Muscle of leg (tissue), 16 donors: ENCODE measurements at places on chromosomes 13 and 19.
A peak's percentile ranks its signal among the peaks of the same experiment; 100 is the strongest.

GRCh38 chr13:111629457-111629856, 309.0 kb downstream of the TEX29 start:
- DNase-seq: no peak

- DNase-seq: no peak
Observed at GRCh38 chr13:24223341-24224231, 63.1 kb downstream of the SPATA13 start.

GRCh38 chr19:4909156-4909896, at the start of gene UHRF1:
UHRF1 (plus strand) TSS chr19:4909501; CDS start chr19:4910886, 1,385 bp downstream.
- DNase-seq: peak; percentile 57

GRCh38 chr13:90454002-90454636, 893.4 kb upstream of the MIR17HG start:
- no peak for DNase-seq

- no peak for DNase-seq
Observed at GRCh38 chr13:99050983-99051488, 73.2 kb upstream of the DOCK9 start.

DNA sequence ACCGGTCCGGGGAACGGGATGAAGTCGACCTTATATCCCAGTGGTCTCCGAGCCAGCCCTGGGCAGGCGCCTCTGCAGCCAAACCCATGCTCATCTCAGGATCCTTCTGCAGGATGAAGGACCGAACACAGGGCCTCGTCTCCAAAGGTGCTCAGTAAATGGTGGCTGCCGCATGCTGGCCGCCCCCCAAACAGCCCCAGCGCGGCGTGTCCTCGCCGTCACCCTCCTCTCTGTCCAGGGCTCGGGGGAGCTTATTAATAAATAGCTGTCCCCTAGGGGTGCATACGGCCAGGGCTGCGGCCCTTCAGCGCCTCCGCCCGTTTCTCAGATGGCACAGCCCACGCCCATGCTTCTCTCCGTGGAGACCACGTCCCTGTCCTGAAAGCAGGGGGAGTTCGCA, 32.6 kb upstream of the SPACA7 start:
- no peak for DNase-seq

GRCh38 chr19:18541258-18541991, 1.9 kb downstream of the FKBP8 start:
- DNase-seq: no peak

- DNase-seq: peak; percentile 46
Observed at GRCh38 chr13:43879755-43880181, at the start of gene LACC1. LACC1 (plus strand) TSS chr13:43879904; CDS start chr13:43880986, 1,082 bp downstream.

DNA sequence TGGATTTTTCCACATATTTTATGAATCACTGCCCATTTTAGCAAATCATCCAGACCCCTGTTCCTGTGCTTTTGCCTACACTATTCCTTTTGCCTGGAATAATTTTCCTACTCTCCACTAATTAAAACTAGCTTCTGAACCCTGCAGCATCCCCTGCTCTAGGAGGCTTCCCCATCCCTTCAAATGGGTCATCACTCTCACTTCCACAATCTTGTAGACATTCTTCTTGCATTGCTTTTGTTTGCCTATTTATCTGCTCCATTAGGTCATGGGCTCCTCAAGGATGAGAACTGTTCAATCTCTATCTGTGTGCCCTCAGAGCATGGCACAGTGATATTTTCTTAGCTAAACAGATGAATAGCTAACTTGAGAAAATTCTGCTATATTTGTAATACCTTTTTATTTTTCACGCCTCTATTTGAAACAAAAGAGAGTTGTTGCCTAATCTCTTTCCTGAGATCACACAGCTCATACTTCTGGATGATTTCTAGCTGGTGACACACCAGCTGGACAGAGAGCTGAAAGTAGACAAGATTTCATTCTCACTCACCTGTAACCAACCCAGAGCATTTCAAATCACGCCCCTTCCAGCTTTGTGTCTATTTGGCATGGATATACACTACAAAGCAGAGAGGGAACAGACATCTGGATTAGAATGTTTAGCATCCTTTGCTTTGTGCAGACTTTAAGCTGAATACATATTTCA, 466.0 kb downstream of the FOXO1 start:
- DNase-seq: peak; percentile 33

- peak; percentile 71 for DNase-seq
Observed at GRCh38 chr19:14440049-14440448, 6.9 kb downstream of the PKN1 start.

- no peak for DNase-seq
Observed at GRCh38 chr19:38360839-38361631, 13.3 kb upstream of the PSMD8 start.

DNA sequence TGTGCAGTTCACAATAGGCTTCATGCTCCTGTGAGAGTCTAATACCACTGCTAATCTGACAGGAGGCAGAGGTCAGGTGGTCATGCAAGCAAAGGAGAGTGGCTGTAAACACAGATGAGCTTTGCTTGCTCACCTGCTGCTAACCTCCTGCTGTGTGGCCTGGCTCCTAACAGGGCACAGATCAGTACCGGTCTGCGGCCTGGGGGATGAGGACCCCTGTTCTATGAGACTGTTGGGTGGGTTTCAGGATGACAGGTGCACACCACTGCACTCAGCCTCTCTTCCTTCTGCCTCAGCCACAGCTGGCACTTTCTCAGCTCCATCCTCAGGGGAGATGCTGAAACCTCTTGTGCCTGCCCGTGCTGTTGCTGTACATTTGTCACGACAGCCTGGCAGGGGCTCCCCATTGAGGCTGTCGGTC, 9.7 kb downstream of the CLEC4G start:
- DNase-seq: no peak

GRCh38 chr19:18750295-18750970, 40.7 kb downstream of the COMP start:
- no peak for DNase-seq

DNA sequence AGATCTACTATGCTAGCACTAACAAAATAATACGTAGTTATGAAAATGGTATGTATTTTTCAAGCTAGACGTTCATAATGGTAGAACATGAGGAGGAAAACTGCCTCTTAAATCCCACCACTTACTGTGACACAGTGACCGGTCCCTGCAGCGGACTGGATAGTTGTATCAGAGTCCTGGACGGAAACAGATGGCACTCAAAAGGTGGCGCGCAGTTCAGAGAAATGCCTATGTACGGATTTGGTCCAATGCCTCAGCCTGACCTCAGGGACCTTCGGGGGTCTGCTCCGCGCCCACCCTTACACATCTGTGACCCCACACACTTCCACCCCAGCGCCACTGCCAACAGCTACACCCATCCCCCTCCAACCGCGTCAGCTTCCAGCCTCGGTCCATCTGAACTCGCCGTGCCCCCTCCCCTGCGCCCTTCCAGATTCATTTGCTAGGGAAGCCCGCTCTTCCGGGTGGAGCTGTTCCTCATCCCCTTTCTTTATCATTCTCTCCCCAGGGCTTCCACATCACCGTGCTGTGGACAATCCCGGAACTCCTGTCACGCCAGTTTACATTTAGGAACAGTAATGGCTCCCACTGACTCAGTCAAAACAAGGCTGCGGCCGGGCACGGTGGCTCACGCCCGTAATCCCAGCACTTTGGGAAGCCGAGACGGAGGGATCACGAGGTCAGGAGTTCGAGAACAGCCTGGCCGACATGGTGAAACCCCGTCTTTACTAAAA, 792 bp upstream of the LENG8 start:
- DNase-seq: peak; percentile 82

GRCh38 chr19:42560731-42561130, 32.5 kb upstream of the CEACAM1 start:
- no peak for DNase-seq

DNA sequence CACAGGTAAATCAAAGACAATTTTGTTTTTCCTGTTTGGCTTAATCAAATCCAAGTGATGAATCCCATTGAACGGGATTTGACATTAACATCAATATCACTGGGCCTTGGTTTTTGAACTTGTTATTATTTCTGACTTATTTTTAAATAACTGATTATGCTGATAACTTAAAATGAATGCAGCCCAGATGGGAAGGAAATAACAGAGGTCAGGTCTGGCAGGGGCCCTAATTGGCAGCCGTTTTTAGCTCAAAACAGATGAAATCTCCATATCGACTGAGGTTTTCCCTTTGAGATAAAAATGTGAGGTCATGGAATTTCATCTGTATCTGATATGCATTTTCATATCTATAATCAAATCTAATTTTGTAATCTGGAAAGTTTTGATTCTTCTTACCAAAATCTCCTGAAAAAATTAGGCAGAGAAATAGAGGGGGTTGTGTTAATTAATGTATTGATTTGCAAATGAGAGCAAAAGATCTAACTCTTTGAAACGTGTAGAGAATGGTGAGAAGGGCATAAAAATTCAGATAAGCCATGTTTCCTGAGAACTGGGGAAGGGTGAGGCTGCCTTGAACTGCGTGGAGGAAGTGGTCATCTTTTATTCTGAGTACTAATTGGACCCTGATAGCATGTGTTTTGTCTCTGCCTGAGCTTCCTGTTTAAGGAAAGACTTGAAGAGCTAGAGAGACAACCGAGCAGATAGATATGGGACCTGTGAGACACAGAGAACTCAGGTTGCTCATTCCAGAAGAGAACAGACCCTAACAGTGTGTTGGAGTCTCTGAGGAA, 98.2 kb upstream of the C1QTNF9B start:
- DNase-seq: no peak

- no peak for DNase-seq
Observed at GRCh38 chr19:50515168-50515561, 1.5 kb upstream of the ASPDH start.

DNA sequence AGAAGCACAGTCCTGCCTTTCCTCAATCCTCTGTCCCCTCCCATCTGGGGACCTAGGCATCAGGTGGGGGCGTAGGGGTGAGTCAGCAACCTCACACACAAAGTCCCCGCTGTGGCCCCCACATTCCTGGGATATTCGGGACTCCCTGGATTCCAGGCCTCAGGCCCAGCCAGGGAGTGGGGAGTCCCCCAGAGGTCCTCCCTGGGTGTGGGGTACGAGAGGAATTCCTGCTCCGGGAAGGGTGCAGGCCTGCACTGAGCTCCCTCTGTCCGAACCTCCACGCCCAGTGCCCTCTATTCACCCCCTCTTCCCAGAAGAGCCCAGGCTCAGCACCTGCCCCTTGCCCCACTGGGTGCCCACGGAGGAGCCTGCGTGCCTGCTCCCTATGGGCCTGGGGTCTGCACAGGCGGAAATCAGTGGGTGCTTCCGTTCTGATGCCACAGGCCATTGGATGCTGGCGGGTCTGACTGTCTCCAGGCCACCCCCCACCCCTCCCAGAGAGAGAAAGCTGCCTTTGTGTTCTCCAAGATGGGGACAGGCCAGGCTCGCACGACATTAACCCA, 3.4 kb downstream of the CADM4 start:
- no peak for DNase-seq

GRCh38 chr13:111387026-111387871, 66.8 kb downstream of the TEX29 start:
- DNase-seq: no peak

GRCh38 chr13:48938308-48938943, 37.3 kb upstream of the FNDC3A start:
- DNase-seq: no peak

DNA sequence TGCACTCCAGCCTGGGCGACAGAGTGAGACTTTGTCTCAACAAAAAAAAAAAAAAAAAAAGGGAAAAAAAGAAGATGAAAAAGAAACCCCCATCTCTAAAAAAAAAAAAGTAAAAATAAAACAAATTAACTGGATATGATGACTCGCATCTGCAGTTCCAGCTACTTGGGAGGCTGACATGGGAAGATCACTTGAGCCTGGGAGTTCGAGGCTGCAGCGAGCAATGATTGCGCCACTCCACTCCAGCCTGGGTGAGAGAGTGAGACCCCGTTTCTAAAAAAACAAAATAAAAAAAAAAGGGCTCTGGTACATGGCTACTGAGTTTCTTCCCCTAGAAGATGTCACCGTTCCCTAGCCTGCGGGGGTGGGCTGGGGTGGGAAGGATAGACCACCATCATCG, 2.4 kb upstream of the CATSPERG start:
- no peak for DNase-seq

DNA sequence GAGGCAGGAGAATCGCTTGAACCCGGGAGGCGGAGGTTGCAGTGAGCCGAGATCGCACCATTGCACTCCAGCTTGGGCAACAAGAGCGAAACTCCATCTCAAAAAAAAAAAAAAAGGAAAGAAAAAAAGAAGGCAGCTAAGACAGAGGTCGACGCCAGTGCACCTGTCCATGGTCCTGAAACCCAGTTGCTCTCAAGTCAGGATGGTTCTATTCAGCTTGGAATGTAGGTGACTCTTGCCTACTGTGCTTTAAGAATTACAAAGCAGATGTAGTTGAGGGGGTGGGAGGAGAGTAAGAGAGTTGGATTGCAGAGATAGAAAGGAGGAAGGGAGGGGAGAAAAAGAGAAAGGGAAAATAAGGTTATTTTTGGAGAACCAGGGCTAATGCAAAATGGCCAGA, 18.7 kb downstream of the CACNG7 start:
- DNase-seq: peak; percentile 70

DNA sequence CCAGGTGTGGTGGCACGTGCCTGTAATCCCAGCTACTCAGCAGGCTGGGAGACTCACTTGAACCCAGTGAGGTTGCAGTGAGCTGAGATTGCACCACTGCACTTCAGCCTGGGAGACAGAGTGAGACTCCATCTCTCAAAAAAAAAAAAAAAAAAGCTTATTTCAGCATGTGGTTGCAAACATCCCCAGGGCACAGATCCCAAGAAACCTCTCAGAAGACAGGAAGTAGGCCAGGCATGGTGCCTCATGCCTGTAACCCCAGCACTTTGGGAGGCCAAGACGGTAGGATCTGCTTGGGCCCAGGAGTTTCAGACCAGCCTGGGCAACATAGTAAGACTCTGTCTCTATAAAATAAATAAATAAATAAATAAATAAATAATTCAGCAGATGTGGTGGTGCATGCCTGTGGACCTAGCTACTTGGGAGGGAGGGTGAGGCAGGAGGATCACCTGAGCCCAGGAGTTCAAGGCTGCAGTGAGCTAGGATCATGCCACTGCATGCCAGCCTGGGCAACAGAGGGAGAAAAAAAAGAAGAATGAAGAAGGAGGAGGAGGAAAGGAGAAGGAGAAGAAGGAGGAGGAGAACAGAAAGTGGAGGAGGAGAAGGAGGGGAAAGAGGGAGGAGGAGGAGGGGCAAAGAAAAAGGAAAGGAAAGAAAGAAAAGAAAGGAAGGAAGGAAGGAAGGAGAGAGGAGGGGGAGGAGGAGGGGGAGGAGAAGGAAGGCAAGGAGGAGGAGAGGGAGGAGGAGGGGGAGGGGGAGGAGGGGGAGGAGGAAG, 4.3 kb upstream of the LRRC8E start:
- DNase-seq: no peak

DNA sequence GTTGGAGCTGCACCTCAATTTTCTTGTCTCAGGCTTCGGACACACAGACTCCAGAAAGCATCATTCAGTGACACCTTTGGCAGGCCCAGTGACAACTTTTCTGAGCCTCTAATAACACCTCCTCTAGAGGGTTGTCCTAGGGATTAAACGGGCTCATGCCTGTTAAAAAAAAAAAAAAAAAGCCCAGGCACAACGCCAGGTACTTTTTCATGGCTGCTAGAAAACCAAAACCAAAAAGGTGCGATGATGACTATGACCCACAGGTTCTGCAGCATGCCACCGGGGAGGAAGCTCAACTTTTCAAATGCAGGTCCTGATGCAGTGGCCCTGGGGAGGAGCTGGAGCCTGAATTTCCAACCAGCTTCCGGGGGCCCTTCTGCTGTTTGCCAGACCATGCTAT, 184.2 kb downstream of the ABCC4 start:
- no peak for DNase-seq
